ENCODE measurements at places on chromosomes 4 and X.

GRCh38 chr4:19583827-19584569 is 667.7 kb upstream of the SLIT2 start:
- DNase-seq: no peak

GRCh38 chr4:28966982-28967381 is 1753.2 kb upstream of the PCDH7 start:
- DNase-seq: no peak

DNA sequence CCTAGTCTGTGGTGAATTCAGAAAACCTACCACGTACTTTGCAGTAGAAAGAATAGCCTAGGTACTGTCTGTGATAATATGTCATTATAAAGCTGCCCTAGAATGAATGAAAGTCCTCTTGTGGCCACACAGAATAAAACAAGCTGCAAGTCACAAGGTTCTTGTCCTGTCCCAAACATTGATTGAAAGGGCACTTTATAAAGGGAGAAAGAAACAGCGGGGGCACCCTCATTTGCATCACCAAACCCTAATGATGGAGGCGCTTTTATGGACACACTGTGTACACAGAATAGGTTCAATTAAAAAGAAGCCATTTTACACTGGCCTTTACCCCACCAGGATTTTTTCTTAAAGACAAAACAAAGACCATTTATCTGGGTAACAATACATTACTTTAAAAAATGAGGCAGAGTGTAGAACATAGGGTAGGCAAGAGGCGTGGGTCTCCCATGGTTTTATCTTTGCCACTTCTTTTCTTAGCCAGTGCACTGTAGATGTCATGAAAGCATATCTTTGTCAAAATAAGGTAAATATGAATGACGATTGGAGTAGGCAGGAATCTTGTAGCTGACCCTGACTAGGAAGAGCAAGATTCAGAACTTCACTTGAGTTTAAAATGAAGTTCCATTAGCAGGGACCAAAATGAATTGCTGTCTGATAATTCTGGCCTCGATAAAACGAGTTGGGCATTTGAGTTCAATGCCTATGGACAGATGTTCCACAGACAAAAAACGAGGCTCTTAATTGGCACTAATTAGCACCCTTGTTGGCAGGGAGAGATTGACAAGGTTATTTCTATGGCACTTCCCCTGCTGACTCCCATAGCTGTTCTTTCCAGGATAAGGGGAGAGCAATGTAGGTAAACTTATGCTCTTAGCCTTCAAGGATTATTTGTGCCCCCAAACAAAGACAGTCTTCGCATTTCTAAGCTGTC is 365.1 kb downstream of the AFF2 start:
- DNase-seq: no peak

DNA sequence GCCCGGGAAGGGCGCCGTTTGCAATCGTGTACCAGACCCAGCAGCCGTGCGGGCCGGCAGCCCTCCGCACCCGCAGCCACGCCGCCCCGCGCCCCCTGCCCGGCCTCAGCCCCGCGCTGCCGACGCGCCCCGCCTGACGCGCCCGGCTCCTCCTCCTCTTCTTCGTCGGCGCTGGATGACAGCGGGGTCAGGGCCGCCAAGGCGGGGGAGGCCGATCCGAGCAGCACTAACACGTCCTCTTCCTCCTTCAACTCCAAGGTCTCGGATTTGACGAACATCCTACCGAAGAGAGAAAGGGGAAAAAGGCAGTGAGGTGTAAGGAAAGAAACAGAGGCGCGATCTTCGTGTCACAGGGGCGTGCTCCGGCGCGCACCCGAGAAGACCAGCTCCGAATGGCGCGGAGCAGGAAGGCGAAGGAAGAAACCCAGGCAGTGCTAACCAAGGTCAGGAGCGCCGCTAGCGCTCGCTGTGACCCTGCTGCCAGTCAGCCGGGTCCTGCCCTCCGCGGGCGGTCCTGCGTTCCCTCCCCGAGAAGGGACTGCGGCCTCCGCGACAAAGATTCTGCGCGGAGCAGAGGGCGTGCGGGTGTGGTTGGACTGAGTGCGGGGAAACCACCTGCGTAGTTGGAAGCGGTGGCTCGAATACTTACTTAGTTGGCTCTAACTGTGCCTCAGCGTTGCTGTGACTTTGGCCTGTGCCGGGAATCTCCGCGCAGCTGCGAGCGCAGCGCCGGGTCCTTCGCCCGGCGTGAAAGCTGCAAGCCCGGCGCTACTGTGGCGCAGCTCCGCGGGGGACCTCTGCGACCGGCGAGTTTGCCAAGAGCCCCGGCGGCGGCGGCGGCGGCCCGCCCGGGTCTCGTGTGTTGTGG is 548 bp downstream of the NEUROG2 start:
- peak; percentile 71 for DNase-seq

GRCh38 chr4:186078981-186079638 is 10.2 kb downstream of the TLR3 start:
- no peak for DNase-seq

DNA sequence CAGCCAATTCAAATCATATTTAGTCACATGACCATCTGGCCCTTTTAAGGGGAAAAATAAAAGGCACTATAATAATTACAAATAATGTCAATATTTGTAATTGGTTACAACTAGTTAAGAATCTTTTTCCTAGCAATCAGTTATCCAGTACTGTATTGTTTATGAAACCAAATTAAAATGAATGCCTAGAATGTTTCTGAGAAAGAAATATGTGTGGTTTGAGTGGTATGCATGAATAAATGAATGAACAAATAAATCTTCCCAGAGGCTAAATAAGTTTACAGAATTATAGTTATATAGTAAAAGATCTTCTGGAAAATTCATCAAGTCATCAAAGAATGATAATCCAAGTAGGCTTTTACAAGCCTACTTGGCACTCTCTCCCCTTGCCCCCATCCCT is 55.8 kb upstream of the F8A3 start:
- DNase-seq: no peak

DNA sequence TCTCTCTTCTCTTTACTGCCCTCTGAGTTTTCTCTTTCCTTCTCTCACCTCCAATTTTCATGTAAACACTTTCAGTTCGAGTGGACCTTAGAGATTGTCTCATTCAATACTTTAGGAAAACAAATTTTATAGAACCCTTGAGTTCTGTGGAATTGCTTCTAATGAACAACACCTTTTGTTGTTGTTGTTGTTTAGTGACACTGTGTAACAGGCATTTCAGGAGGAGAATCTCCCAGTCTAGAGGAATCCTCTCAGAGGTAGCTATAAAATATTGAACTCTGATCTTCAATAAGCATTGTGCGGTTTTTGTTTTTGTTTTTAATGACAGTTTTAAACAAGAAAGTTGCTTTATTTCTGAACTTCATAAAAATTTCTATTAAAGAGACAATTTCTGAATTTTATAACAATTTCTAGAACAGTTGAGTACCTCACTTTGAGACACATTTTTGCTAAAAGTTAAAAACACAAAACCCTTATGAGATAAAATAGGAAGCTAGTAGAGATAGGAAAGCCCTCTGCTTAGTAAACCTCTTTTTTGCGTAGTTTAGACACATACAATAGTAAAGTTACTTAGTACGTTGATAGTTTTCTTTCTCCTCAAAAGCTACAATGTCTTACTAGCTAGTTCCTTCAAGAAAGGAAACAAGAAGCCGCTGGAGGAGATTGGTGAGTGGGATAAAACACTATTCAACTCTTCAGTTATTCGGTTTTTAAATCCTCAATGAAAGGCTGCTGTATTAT is 38.8 kb downstream of the CLCN3 start:
- no peak for DNase-seq

DNA sequence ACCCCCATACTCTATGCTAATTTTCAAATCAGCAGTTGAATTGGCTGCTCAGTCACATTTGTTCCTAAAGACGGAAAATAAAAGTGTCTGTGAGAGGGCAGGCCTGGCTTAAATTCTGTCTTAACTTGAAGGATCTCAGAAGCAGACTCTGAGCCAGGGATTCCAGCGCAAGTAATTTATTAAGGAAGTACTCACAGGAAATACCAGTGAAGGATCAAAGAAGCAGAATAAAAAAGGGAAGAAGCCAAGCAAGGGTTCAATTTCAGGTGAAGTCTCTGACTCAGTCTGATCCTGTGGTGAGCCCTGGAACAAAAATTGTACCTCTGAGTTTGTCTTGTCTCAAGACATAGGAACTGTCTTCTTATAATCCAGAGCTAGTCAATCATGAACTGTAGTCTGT is 52.2 kb downstream of the IL1RAPL1 start:
- no peak for DNase-seq

GRCh38 chr4:10346023-10346422 is 111.2 kb downstream of the ZNF518B start:
- DNase-seq: no peak

DNA sequence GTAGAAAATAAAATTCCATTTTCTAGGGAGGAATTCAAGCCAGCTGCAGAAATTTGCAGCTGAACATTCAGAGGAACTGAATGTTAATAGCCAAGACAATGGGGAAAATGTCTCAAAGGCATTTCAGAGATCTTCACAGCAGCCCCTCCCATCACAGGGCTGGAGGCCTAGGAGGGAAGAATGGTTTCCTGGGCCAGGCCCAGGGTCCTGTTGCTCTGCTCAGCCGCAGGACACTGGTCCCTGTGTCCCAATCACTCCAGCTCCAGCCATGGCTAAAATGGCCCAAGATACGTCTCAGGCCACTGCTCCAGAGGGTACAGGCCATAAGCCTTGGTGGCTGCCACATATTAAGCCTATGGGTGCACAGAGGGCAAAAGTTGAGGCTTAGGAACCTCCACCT is 20.4 kb downstream of the FAM13A start:
- no peak for DNase-seq

- no peak for DNase-seq
Measured at GRCh38 chr4:1518997-1519700, 112.9 kb upstream of the NKX1-1 start.

DNA sequence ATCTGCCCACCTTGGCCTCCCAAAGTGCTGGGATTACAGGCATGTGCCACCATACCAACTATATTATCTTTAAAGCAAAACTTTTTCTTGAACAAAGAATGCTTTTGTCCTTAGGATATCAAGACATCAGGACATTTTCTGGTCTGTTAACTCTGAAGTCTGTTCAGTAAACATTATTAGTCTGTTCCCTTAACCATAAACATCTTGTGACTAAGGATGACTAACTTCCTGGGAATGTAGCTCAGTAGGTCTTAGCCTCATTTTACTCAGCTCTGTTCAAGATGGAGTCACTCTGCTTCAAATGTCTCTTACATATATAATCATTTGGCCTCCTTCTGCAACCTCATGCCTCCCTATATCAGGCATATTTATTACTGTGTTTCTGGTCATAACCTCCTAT is 122.9 kb downstream of the UBE2NL start:
- no peak for DNase-seq

DNA sequence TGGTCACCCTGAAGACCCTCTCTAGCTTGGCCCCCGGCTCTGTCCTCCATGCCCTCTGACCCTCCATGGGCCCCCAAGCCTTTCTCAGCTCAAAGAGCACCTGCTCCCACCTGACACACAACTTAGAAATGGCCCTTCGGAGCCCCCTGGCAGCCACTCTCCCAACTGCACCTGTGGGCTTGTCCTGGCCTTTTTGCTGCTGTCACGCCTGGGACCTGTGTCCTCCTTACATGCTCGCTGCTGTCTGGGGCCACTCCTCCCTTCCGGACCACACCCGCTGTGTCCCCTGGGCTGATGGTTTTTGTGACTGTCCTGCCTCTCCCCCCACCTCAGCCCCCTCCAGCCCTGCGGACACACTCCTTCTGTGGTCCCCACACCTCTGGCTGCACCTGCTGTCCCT is 106.2 kb upstream of the AFAP1 start:
- DNase-seq: no peak

GRCh38 chr4:161988946-161989345 is 174.9 kb downstream of the FSTL5 start:
- DNase-seq: no peak

DNA sequence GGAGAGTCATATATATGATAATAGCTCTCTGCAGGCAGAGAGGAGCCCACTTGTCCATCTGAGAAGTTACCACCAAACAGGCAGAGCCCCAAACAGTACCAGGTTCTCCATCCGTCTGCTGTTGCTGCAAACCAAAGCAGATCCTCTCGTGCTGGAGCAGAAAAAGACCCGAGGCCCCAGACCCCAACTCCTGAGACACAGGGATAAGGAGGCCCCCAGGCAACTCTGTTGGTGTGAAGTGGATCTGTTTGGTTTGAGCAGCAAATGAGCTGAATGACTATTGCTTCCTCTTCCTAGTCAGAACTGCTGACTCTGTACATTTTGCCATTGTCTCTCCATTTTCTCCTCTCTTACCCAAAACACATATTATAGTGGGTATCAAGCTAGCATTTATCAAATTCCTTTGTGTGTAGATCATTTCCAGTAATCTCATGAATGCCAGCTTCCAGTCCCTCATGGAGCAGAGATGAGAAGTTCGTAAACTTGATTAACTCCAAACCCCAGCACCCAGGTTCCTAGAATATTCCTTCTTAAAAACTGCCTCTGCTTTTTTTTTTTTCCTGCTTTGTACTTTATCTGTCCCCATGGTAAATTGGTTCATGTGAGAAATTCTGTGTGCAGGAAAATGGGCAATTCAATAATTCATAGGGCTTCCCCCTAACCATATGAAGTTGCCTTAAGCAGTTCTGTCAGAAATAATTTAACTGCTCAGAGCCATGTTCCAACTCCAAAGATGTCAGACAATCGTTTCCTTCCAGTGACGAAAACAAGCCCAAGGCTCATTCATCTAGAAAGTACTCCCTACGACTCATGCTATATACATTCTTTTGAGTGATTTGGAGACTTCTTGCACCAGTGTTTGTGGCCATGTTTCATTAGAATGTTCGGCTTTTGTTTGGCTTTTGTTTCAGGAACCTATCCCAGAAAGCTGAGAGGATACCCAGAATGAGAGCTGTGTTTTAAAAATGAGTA is 98.6 kb upstream of the ATXN3L start:
- no peak for DNase-seq

- DNase-seq: peak; percentile 3
Measured at GRCh38 chr4:38279650-38280322, 319.6 kb downstream of the PTTG2 start.

GRCh38 chrX:68944211-68944610 is 115.4 kb downstream of the EFNB1 start:
- no peak for DNase-seq

- DNase-seq: no peak
Measured at GRCh38 chr4:24820541-24820940, 25.2 kb downstream of the SOD3 start.

DNA sequence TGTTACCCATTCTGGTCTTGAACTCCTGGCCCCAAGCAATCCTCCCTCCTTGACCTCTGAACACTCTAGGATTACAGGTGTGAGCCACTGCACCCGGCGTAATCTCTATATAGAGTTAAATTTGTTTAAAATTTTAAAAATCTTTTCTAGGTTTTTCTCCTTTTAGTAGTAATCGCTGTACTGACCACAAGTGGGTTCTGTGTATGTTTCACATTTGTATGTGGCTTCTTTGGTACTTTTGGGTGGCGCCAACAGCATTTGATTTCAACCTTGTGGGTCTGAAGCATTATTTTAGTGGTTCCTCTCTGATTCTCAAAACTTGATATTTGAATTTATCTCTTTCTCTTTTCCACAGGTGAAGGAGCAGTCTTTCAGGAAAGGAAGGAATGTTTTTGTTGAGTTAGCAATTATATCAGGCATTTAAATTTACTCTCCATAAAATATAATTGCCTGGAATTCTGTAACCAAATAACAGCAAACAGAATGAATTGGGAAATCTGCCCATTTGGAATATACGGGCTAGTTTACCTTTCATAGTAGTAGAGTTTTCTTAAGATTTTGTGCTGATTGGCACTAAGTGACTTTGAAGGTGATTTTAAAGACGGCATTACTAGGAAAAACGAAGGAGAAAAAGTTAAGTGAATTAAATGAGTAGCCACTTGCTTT is 29.5 kb downstream of the ARHGAP10 start:
- DNase-seq: no peak
